PC-9 (cell line): ENCODE measurements at places on chromosomes 12 and 14. TPM values are rescaled to one million over a fixed set of nuclear protein-coding genes. Genes with fewer than 3 reads are reported as not detected.
A peak's percentile ranks its signal among the peaks of the same experiment; 100 is the strongest.

DNA sequence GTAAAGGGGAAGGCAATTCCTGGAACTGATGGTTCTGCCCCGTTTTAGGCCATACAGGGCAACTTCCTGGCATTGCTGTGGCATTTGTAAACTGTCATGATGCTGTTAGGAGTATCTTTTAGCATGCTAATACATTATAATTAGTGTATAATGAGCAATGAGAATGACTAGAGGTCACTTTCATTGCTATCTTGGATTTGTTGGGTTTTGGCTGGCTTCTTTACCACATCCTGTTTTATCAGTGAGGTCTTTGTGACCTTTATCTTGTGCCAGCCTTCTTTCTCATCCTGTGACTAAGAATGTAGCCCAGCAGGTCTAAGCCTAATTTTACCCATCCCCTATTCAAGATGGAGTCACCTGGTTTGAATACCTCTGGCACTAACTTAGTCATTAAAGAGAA, 51.2 kb downstream of the TESPA1 start:
- no peaks in the 10 kb centered on the region for H3K27me3 ChIP-seq
- H3K4me1 ChIP-seq = peaks cover 33% of the 10 kb centered on the region
- no peak overlapping the region for H3K27ac ChIP-seq
- H3K36me3 ChIP-seq = 0 out of 2 replicates have a peak, but pooled peaks cover 3% of the 10 kb centered on the region

GRCh38 chr14:30240685-30241084, 313.0 kb upstream of the PRKD1 start:
- no peaks in the 10 kb centered on the region for H3K36me3 ChIP-seq
- H3K4me1 ChIP-seq = no peaks in the 10 kb centered on the region
- no peak overlapping the region for H3K27ac ChIP-seq
- DNase-seq = no peak
- no peak overlapping the region for H3K4me3 ChIP-seq

The GYS2 gene
- total RNA-seq = not detected in 2 replicates

The SERPINA10 gene
- total RNA-seq = not detected in 2 replicates

The PTPN21 gene
- total RNA-seq = 4.0 and 4.7 TPM in 2 replicates

The KRT3 gene
- 0.24 and 0.73 TPM in 2 replicates for total RNA-seq

DNA sequence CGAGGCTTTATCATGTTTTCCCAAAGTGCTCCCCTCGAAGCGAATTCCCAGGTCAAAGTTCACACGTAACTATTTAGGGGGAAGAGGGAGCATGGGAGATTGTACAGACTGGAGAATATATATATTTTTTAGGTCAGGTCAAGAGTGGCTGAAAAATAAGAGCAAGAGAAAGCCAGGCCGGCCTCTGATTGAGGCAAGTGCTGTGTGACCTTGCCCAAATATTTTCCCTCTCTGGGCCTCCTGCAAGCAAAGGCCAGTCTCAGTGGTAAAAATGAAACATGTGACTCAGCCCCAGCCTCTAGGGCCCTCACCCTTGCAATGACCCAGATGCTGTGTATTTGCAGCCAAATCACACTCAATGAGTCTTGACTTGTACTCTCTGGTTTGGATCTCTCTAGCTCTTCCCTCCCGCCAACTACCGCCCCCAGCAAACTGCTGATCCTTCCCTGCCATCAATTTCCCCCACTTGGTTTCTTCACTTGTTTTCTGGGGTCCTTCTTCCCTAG, 34.1 kb downstream of the SMUG1 start:
- H3K36me3 ChIP-seq = no peaks in the 10 kb centered on the region
- H3K27me3 ChIP-seq = peaks cover 7% of the 10 kb centered on the region; the same call in 1 of the 2 replicates
- H3K27ac ChIP-seq = no peak overlapping the region
- H3K4me1 ChIP-seq = no peaks in the 10 kb centered on the region
- no peak for DNase-seq
- H3K4me3 ChIP-seq = no peak overlapping the region

GRCh38 chr12:50557421-50557820, 52.6 kb downstream of the DIP2B start:
- no peak for DNase-seq
- peak overlapping the region; percentile 77 for H3K27ac ChIP-seq
- no peaks in the 10 kb centered on the region for H3K27me3 ChIP-seq
- H3K4me1 ChIP-seq = peaks cover 32% of the 10 kb centered on the region

DNA sequence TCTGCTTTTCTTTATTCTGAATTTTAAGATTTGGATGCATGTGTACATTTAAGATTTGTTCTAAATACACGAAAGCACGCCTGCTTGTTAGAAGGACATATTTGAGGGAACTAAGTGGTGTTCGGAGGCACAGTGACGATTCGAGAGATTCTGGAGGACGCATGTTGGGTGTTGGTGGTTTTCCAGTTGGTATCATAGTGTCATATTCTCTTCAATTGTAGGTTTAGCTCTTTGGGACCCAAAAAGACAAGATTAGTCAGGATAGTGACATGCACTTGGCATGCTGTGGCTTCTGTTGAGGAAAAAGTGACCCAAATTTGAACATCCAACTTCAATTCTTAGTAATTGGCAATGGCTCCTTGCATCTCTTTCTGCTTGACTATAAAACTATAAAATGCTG, 30.1 kb downstream of the PRKCH start:
- no peaks in the 10 kb centered on the region for H3K27me3 ChIP-seq
- no peak overlapping the region for H3K27ac ChIP-seq
- peaks cover 44% of the 10 kb centered on the region for H3K4me1 ChIP-seq
- DNase-seq = no peak

DNA sequence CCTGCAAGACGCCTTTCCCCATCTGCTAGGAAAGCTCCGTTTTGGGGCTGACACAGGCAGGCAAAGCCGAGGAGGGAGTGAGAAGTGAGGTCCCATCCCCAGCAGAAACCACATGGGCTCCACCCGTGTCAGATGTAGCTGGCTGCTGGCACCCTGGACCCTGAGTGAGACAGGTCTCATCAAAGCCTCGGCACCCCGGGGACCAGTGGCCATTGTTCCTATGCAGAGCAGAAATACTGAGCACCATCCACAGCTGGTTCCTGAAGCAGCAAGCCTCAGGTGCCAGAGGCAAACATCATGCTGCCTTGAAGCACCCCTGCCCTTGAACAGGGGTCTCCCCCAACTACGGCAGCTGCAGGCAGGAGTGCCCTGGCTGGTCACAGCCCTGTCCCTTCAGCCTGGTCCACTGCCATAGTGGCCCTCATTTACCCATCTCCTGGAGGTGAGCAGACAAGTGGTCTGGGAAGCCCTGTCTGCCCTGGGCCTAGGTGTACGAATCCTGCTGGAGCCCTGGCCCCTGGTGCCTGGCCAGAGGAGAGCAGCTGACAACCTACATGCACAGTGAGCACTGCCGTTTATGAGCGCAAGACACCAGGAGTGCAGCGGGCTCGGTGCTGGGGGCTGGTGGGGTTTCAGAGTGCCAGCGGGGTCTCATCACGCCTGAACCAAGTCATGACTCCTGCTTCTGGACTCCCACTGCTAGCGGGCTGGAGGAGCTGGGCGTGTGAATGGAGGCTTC, 289.8 kb upstream of the RTL1 start:
- H3K27me3 ChIP-seq = no peaks in the 10 kb centered on the region
- H3K4me1 ChIP-seq = no peaks in the 10 kb centered on the region
- no peak overlapping the region for H3K27ac ChIP-seq
- DNase-seq = no peak
- no peak overlapping the region for H3K4me3 ChIP-seq
- H3K36me3 ChIP-seq = no peaks in the 10 kb centered on the region

The PPFIA2 gene
- not detected in 2 replicates for total RNA-seq

DNA sequence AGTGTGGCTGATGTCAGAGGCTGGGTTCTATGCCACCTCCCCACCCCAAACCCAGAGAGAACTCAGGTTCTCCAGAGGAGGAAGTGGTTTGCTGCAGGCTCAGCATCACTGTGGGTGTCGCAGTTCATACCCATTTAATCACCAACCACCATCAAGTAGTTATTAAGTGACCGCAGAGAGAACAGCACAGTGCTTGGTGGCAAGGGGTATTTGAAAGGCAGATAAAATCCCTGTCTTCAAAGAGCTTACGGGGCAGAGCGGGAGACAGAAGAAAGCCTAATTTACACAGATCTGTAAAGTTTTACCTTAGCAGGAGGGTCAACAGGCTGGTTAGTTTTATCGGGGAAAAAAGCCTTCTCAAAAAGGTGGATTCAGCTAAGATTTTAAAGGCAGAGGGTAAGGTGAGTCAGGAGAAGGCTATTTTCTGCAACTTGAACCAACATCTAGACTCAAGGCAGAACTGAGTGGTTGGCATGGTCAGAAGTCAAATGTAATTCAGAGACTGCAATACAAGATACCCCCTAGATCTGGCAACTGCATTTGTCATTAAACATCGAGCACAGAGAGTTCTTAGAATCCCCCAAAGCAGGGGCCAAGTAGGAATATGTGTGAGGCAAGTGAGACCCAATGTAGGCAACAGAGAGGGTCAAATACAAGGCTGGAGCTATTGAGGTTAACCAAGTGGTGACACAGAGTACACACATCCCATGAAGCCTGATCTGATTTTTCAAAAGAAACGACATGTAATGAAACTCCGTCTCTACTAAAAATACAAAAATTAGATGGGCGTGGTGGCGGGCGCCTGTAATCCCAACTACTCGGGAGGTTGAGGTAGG, 13.2 kb downstream of the PXN start:
- DNase-seq = no peak
- H3K4me1 ChIP-seq = peaks cover 17% of the 10 kb centered on the region
- H3K27ac ChIP-seq = no peak overlapping the region
- H3K4me3 ChIP-seq = no peak overlapping the region
- peaks cover 4% of the 10 kb centered on the region; the same call in 1 of the 2 replicates for H3K36me3 ChIP-seq

DNA sequence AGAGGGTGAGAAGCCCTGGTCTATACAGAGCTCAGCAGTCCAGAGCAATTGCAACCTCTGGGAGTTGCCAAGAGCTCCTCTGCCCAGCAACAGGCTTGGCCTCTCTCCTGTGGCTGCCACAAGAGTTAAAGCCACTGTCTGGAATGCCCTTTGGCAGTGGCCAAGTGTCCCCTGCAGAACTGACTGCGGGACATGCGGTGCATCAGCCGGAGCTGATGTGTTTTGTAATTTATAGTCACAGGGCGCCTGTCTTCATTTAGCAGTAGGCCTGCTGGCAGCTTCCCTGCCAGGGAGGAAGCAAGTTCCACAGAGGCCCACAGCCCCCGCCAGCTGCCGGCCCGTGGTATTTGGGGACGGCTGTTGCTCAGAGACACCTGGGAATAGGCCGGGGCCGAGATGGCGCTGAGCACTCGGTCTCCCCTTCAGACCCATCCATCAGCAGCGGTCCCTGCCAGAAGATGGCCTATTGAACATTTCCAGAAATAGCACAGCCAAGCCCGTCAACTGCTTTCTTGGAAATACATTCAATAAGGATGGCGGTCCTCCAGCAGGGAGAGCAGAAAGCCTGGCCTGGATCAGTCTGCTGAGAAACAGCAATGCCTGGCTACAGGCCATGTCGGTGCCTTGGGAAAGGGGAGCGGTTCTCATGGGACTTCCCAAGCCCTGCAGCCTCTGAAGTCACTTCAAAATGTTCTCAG, 217.4 kb downstream of the CRADD start:
- no peak overlapping the region for H3K4me3 ChIP-seq
- 0 out of 2 replicates have a peak, but pooled peaks cover 4% of the 10 kb centered on the region for H3K4me1 ChIP-seq
- no peak overlapping the region for H3K27ac ChIP-seq
- no peaks in the 10 kb centered on the region for H3K36me3 ChIP-seq

The ADSS1 gene
- total RNA-seq = 5.8 and 11.5 TPM in 2 replicates

DNA sequence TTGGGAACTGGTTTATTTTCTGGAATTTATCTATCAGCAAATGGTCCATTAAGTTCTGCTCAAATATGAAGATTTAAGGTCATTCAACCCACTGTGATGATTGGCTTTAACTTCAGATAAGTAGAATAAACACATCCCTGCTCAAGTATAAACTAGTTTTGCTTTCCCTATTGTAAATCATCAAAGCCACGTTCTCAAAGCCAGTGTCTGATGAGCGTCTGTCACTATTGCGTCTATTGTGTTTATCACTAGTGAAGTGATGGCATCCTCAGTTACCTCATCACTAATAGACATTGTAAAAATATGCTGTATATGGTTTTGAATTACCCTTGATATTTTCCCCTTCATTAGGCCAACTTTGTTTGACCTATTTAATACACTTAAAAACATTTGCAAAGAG, 351.3 kb downstream of the BCAT1 start:
- no peak overlapping the region for H3K4me3 ChIP-seq
- no peak for DNase-seq
- no peak overlapping the region for H3K27ac ChIP-seq
- no peaks in the 10 kb centered on the region for H3K4me1 ChIP-seq

The KRT82 gene
- not detected in 2 replicates for total RNA-seq

The CFAP251 gene
- total RNA-seq = 3.7 and 4.3 TPM in 2 replicates

The DIO2 gene
- total RNA-seq = 35.0 and 48.2 TPM in 2 replicates

DNA sequence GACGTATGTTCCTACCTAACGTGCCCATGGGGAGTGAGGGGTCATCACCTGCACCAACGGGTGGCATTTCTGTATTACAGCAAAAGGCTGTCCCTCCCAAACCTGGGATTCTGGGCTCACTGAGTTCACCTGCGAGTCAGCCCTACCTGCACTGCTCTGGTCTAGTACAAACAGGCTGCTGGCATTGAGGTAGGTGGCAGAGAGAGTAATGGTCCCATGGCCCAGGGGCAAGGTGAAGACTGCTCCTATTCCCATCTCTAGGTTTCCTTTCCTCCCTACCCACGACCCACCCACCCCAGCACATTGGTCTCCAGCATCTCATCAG, 421 bp downstream of the SUOX start:
- peaks cover 9% of the 10 kb centered on the region for H3K4me1 ChIP-seq
- H3K36me3 ChIP-seq = no peaks in the 10 kb centered on the region
- no peak for DNase-seq

GRCh38 chr12:79707830-79708229, 17.1 kb upstream of the PAWR start:
- H3K4me1 ChIP-seq = peaks cover 12% of the 10 kb centered on the region
- no peak overlapping the region for H3K27ac ChIP-seq
- H3K27me3 ChIP-seq = no peaks in the 10 kb centered on the region
- DNase-seq = no peak
- no peaks in the 10 kb centered on the region for H3K36me3 ChIP-seq
